ENCODE measurements at places on chromosomes 7 and 10.

GRCh38 chr10:95540514-95541052 is 20.6 kb downstream of the SORBS1 start:
- no peak for DNase-seq

GRCh38 chr10:30974773-30975415 is 56.8 kb downstream of the ZNF438 start:
- DNase-seq = no peak

- no peak for DNase-seq
Measured at GRCh38 chr10:71737834-71738197, 18.2 kb upstream of the C10orf105 start.

DNA sequence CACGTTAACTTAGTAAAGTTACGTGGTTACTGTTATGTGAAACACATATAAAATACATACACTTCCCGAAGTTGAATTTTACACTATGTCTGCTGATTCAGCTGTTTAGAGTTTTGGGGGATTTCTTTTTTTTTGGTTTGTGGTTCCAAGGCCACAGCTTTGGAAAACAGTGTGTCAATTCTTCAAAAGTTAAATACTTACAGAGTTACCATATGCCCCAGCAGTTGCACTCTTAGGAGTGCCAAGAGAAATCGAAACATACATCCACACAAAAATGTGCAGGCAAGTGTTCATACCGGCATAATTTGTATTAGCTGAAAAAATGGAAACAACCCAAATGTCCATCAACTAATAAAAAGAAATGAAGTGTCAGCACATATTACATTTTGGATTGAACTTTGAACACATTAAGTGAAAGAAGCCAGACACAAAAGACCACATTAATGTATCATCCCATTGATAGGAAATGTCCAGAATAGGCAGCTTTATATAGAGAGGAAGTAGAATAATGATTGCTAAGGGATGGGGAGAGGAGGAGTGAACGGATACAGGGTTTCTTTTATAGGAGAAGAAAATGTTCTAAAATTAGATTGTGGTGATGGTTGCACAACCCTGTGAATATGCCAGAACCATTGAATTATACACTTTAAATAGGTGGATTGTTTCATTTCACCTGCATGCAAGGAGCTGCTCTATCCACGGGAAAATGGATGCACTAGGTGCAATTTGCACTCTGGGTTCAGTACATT is 17.6 kb downstream of the APBB1IP start:
- peak; percentile 46 for DNase-seq

Data from AML-193 (cell line).